Stimulated activated CD8-positive, alpha-beta memory T cell treated with anti-CD3 and anti-CD28 coated beads, Interleukin-2, amount 100 ng/mL, for 1 hour (primary cell): ENCODE measurements at places on chromosomes 3 and 15.

- DNase-seq = no peak
These were observed 107.1 kb upstream of the TSC22D2 start for GRCh38 chr3:150300852-150301517.

DNA sequence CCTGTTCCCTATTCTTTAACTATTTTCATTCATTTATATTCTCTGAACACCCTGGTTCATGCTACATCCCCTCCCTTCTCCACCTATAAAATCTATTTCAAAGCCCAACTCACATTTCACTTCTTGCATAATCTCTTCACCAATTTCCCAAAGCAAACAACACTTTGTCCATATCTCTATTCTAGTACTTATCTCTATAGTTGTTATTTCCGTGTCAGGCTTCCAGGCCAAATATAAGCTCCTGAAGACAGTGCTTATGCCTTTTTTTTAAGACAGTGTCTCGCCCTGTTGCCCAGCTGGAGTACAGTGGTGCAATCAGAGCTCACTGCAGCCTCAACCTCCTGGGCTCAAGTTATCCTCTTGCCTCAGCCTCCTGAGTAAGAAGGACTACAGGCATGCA, 43.6 kb downstream of the DNAH12 start:
- no peak for DNase-seq

- DNase-seq = no peak
These were observed 9.4 kb downstream of the SNX1 start for GRCh38 chr15:64105113-64105704.

DNA sequence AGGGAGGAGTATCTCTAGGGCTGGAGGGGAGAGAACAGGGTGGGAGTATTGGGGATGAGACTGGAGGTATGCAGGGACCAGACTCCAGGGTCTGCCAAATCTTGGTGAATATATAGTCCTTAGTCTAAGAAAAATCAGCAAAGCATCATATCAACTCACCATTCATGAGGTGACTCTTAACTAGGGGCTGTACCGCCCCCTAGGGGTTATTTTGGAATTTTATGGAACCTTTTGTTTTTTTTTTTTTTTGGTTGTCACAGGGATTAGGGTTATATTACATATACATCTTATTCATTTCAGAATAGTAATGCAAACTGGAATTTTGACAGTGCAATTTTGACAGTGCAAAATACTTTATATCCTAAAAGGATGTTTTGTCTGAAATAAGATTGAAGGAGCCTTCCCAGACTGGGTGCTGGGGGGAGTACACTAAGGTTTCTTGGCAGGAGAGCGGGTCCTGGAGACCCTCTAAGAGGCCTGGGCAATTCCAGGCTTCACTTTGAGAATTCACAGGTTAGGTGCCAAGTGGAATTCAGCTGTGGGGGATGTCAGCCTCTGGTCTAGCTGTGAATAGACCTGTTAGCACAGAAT, 7.5 kb downstream of the CMTM7 start:
- no peak for DNase-seq

DNA sequence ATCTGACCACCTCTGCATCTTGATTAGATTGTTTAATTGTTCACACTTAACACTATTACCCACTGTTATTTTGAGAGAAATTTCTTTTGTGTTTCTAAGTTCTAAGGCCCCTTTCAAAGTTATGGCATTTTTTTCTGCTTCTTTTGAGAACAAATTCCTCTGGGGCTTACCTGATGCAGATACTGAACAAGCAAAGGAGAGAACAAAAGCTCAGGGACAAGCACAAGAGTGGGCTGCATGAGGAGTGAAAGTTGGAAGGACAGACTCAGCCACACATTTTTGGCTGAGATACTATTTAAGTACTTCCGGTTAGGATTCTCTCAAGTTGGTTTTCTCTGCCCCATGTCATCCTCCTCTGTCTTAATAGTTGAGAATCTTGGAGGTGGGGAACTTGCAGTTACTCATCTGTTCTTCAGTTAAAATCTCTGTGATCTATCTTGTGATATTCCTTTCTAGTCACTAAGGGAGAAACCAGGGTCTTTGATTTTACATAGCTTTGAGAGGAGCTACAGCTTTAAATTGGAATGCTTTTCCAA, 54.7 kb downstream of the CMTM6 start:
- no peak for DNase-seq

- DNase-seq = no peak
These were observed 48.9 kb downstream of the CYP11A1 start for GRCh38 chr15:74318376-74319137.

- DNase-seq = no peak
These were observed 52.5 kb upstream of the ZCWPW2 start for GRCh38 chr3:28295898-28296490.

DNA sequence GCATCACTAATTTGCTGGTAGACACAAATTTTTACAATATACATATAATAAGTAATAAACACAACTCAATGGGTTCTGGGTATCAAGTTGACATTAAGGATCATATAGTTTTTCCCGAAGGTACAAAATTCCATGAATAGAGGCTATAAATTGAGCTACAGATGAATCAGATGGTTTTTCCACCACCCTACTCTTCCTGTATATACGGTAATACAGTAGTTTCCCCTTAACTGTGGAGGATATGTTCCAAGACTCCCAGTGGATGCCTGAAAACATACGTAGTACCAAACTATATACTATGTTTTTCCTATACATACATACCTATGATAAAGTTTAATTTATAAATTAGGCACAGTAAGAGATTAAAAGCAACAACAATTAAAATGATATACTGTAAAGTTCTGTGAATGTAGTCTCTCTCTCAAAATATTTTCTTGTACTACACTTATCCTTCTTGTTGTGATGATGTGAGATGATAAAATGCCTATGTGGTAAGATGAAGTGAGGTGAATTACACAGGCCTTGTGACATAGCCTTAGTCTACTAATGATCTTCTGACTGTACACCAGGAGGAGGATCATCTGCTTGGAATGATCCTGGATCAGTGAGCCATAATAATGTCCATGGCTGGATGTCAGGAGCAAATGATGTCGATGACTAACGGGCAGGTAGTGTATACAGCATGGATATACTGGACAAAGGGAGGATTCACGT, 116.7 kb downstream of the NR1I2 start:
- DNase-seq = no peak

DNA sequence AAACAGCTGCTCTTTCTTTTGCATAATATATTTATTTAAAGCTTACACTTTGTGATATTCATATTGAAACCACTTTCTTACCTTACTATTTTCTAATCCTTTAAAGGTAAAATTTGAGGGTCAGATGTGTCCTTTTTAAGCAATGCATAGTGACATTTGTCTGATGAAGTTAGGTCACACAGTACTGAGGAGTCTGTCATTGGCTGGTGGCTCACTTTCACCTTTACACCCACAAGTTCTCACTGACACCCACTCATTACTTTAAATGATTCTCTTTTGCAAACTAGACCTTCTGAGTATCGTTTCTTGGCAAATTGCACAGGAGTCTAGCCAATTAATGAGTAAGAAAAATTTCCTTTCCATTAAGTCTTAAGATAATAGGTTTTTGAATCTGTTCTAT, 758.3 kb upstream of the ARPP21 start:
- DNase-seq = no peak
